Right lung (tissue), 10 donors: ENCODE measurements at places on chromosomes 11 and 22.

DNA sequence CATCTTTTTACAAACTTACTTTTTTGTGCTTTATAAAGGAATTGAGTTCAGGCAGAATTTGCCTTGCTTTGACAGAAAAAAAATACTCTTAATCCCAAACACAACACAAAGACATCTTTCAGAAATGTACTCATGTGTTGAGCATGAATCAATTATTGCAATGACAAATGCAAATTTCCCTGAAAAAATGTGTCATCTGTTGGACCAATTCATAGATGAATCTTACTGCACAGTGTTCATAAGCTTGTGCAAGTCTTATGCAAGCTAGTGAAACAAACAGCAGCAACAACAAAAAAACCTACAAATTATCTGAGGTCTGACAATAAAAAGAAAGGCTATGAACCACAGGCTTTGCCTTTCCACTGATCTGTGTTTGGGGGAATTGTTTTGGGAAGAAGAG, 42.3 kb upstream of the HTATIP2 start:
- no peak for DNase-seq

DNA sequence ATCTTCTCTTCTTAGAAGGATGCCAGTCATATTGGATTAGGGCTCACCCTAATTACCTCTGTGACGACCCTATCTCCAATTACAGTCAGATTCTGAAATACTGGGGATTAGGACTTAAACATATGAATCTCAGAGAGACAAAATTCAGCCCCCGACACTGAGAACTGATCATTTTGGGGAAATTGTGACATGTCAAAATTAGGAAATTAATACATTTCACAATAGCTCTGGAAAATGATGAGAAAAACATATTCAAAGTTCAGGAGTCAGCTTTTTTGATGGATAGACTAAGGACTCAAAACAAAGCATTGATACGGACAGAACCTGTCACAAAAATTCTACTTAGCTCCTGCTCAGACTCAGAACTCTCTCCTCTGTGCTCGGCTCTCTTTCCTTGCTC, 40.8 kb downstream of the COMMD9 start:
- no peak for DNase-seq

DNA sequence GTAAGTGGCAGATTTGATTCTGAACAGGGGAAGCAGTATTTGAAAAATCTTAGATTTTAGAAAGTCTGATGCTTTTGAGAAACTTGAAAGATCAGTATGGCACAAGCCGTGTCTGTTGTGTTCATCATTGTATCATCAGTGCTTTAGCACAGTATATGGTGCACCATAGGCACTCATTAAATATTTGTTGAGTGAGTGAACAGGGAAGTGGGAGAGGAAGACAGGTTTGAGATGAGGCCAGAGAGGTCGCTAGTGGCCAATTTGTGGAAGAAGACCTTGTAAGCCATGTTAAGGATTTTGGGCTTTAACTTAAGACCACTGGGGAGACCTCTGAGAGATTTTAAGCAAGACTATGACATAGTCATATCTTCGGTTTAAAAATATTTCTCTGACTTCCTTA, 12.9 kb downstream of the CHEK1 start:
- no peak for DNase-seq

DNA sequence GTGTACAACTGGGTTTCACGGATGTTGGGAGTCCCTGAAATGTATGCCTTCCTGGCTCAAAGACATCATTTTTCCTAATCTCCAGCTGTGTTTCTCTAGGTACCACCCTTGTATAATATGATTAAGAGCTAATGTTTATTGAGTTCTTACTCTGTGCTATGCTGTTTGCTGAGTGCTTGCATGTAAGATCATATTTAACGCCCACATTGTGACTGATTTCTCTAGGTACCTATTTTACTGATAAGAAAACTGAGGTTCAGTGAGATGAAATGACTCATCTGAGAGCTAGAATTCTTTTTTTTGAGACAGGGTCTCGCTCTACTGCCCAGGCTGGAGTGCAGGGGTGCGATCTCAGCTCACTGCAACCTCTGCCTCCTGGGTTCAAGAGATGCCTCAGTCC, 42.6 kb downstream of the FAM227A start:
- no peak for DNase-seq

DNA sequence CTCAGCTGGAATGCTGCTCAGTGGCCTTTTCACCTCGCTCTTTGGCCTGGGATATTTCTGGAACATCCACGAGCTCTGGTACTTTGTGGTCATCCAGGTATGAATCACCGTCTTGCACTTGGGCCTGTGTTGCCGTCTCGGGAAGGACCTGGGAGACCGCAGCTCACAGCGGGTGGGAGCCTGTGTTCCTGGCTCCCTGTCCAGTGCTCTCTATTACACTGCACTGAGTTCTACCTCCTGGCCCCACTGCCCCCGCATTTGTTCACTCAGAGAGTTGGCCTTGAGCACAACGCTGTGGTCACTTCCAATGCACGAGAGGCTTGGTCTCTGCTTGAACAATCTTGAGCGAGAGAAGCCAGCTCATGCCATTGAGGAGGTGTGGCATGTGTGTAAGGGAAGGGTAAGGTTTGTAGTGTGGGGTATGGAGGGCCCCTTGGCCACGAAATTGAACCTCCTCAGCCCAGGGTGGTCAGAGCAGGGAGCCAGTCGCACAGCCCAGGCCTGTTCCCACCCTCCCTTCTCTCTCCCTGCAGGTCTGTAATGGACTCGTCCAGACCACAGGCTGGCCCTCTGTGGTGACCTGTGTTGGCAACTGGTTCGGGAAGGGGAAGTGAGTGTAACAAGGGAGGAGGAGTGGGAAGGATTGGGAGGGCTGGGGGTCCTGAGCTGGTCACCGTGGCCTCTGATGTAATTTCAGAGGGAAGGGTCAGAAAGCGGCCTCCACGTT, 16.2 kb downstream of the SLC37A2 start:
- no peak for DNase-seq

DNA sequence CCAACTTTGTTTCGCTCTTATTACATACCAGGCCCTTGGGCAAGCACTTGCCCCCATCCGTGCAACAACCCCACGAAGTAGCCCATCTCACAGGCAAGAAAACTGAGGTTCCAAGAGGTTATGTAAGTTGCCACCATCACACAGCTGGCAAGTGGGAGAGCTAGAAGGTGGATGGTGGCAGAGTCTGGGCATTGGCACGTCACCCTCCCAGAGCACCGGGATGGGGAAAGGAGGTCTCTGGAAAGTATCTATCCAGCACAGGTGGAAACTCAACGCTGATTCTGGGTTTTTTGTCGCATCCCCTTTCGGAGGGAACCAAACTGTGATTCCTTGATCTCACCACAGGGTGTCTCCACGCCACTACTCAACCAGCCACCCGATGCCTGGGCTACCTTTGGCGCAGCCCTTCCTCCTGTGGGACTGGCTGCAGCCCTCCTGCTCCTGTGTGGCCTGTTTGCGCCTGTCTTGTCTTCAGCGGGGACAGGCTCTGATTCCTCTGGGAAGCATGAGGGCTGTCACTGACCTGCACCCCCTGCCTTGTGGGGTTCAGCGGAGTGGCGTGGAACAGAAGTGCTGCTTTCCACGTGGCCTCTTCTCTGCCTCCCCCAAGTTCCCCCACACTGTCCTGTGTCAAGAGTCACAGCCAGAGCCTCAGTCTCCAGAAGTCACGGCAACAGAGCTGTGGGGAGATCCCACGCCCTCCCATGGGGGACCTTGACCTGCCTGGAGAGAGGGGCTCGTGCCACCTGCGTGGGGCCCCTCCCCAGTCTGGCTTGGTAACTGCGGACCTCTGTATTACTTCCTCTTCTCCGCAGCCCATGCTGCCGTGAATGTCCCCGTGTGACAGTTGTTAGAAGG, 34.4 kb upstream of the TRIM29 start:
- DNase-seq = peak; percentile 53

GRCh38 chr11:74388678-74389327, 9.4 kb downstream of the PGM2L1 start:
- DNase-seq = peak; percentile 47

DNA sequence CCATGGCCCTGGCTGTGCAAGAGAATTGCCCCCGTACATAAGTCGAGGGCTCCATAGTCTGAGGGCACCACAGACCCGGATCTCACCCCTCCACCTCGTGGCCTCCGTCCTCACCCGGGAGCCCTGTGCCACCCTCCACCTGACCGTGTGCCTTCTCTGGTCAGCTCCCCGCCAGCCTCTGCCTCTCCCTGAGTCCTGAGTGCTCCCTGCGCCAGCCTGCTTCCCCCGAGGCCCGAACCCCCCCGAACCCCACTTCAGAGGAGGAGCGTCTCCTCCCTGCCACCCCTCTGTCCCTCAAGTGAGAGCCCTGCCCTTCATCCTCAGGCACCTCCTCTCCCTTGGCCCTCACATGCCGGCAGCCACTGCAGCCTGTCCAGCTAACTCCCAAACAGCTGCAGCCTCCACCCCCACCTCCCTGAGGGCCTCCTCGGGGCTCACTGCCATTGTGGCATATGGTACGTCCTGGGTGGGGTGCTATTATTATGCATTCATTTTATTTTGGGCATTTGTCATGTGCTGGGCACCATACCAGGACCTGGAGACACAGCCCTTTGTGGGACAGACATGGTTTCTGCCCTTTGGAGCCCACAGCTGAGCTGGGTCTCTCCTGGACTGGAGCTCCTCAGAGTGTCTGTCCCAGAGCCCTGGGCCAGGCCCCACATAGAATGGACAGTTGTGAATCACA, 67.2 kb downstream of the MYO7A start:
- DNase-seq = no peak

GRCh38 chr22:44561139-44561840, 63.3 kb upstream of the RTL6 start:
- no peak for DNase-seq

- no peak for DNase-seq
These were observed 5.5 kb downstream of the PRPF19 start for GRCh38 chr11:60900673-60901404.

GRCh38 chr22:17342361-17342760, 26.9 kb upstream of the CECR2 start:
- DNase-seq = no peak

DNA sequence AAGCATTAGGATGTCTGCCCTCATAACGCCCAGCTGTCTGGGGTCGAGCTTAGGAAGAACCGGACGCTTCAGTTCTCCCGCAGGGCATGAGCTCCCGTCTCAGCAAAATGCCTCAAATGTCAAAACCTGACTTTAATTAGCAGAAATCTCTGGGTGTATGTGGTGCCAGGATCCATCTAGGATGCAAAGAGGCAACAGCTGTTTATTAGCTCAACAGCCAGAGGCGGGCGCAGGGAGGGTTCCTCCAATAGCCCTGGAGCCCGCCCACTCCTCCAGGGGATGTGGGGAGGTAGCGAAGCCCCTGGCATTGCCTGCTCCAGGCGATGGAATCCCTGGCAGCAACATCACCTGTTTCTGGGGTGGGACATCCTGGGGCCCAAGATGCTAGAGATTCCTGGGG, 39.4 kb upstream of the RTL6 start:
- DNase-seq = no peak

DNA sequence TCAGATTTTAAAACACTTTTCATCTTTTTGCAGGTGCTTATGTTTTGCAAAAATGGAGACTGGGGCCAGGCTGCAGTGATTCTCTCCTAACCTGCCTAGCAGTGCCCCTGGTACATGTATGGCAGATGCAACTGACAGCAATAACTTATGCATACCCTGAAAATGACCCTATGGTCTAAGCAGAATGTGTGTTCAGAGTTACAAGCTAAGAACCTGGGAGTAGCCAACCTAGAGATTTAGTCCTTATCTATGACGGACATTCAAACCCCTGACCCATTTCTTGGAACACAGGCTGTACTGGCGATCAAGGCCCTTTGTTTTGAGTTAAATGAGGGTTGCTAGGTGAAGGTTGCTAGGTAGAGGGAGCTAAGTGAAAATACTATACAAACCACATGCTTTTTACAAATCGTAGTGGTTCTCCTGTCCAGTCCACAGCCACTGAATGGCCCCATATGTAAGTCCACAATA, 184.9 kb upstream of the SESN3 start:
- DNase-seq = no peak

GRCh38 chr11:92297567-92298553, 73.2 kb downstream of the FAT3 start:
- DNase-seq = no peak

- no peak for DNase-seq
These were observed 77.0 kb downstream of the DDIAS start for GRCh38 chr11:82978422-82979099.

DNA sequence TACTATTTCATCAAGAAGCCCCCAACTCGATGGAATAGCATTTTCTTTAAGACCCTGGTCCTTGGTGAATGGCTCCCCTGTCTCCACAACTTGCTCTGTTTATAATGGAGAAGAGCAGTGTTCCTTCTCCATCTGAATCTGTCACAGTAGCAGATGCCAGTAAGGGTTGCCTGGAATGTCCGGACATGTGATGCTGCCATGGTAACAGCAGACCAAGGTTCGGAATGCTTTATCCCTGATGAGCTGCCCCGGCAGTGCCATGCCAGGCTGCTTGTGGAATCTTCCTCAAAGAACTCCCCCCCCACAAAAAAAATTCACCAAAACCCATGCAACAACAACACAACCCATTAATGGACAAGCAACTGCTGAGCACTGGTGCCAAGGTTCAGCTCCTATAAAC, 72.5 kb downstream of the KCNC1 start:
- DNase-seq = no peak

DNA sequence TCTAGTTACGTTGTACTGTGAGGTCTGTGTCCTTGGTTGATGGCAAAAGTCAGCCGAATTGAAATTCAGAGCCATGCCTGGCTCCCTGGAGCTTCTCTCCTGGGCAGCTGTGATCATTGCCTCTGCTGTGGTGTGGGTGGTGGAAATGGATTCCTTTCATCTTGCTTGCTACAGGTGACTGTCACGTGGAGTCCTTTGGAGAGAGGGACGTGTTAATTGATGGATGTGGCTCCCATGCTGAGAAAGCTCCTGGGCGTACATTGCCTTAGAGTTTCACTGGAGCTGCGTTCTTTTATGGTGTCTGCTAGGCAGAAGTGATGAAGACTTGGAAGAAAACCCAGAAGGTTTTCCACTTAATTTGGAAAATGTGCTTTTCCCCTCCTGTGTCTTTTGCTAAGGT, 41.9 kb upstream of the PPP6R3 start:
- no peak for DNase-seq

DNA sequence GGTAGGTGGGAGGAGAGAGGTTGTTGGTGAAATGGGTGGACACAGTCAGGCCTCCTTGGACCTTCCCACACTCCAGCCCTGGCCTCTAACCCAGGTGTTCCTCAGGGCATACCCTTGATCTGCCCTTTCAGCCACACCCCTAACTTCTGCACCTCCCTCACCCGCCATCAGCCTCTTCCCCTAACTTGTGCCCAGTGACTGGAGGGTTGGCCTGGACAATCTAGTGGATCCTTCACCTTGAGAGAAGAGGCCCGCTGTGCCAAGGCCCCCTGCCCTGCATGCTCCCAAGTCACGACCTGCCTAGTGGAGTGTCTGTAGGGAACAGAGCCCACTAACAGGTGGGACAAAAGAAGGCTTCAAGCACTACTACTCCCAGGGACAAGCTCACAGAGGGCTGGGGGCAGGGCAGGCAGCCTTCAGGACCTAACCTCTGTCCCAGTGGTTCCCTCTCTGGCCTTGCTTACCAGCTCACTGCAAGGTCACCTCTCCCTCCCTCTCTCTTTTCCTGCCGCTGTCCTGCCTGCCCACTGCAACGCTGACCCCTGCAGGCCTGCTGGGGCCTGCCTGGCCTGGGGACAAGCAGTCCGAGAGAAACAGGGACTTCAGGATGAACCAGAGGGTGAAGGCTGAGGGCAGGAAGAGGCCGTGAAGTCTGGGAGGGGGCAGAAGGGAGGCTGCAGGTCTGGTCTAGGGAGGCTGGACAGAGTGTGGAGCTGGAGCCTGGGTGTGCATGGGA, 3.3 kb downstream of the SYT7 start:
- no peak for DNase-seq
